ENCODE measurements at places on chromosomes 3 and 15.

- DNase-seq = no peak
These were observed 219.3 kb upstream of the PRICKLE2 start for GRCh38 chr3:64444490-64445108.

- DNase-seq = no peak
These were observed 16.5 kb downstream of the EMC3 start for GRCh38 chr3:9970020-9970652.

- DNase-seq = no peak
These were observed 39.6 kb upstream of the SFMBT1 start for GRCh38 chr3:53085476-53085875.

- no peak for DNase-seq
These were observed 396.4 kb downstream of the SHQ1 start for GRCh38 chr3:72451841-72452240.

- DNase-seq = no peak
These were observed 33.7 kb upstream of the TTBK2 start for GRCh38 chr15:42954291-42954690.

DNA sequence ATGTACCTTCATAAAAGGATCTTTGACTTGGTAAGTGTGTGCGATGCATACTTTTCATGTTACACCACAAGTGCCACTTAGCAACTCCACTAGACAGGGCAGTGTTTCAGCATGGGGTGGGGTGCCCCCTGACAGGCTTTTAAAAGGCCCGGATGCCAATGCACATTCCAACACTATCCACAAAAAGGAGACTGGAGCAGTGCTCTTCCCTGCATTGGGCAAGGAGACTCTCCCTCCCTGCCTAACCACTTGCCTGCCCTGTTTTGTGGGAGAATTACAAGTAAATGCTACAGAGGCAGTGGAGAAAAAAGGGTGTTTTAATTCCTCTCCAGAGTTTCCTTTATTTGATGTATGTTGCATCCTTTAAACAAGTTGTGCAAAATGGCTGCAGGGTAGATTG lies 1.7 kb upstream of the RARB start:
- DNase-seq = no peak

DNA sequence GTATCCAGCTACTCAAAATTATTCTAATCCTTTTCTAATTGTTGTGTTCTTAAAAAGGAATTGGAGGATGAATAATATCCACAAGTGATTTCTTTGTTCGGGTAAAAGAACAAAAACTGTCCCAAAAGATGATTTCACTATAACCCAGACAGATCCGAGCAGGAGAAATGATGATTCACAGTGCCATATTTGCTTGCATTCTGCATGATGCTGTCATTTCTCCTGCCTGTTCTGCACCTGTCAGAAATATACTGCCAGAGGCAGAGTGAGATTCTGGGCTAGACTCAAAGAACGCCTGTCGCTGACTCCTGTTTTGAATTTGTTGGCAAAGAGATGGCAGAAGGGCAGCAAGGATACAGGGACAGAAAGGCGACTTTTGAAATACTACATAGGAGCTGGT lies 34.7 kb upstream of the SLC24A5 start:
- no peak for DNase-seq

DNA sequence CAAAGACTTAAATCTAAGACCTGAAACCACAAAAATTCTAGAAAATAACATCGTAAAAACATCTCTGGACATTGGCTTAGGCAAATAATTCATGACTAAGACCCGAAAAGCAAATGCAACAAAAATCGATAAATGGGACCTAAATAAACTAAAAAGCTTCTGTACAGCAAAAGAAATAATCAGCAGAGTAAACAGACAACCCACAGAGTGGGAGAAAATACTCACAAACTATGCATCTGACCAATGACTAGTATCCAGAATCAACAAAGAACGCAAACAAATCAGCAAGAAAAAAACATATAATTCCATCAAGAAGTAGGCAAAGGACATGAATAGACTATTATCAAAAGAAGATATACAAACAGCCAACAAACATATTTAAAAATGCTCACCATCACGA lies 749.4 kb downstream of the PLOD2 start:
- DNase-seq = no peak

DNA sequence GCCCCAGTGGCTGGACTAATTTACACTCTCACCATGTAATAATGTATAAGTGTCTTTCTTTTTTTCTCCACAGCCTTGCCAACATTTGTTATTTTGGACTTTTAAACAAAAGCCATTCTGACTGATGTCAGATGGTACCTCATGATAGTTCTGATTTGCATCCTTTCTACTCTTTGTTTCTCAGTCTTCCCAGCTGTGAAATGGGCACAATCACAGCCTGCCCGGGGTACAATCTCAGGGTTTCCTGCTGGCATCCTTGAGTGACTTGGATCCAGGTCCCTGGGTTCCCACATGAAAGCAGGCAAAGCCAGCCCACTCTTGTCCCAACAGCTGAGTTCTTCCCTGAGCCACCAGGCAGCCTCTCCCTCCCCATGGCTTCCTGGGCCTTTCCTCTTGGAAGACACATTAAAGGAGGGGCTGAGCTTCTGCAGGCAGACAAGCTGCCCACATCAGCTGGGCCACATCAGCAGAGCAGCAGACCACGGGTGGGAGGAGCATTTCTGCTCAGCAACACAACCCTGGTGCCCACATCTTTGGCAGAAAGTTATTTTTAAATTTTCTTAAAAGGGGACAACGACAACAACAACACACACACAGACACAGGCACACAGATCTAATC lies 82.0 kb downstream of the MYLK start:
- no peak for DNase-seq

DNA sequence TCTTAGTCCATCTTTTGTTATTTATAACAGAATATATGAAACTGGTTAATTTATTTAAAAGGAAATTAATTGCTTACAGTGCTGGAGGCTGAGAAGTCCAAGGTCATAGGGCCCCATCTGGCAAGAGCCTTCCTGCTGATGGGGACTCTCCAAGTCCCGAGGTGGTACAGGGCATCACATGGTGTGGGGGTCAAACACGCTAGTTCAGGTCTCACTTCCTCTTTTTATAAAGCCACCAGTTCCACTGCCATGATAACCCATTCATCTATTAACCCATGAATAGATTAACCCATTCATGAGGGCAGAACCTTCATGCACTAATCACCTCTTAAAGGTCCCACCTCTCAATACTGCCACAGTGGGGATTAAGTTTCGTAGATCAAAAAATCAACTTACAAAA lies 659.3 kb downstream of the NAALADL2 start:
- no peak for DNase-seq

- DNase-seq = no peak
These were observed 465.6 kb upstream of the ZNF385D start for GRCh38 chr3:22216601-22217000.

GRCh38 chr3:122890077-122890719 lies 95.3 kb downstream of the SLC49A4 start:
- no peak for DNase-seq

- DNase-seq = no peak
These were observed 51.0 kb upstream of the LPP start for GRCh38 chr3:188102861-188103547.

GRCh38 chr3:120561251-120562045 lies 34.7 kb upstream of the NDUFB4 start:
- DNase-seq = peak; percentile 59

- no peak for DNase-seq
These were observed 8.4 kb downstream of the MYO1E start for GRCh38 chr15:59364248-59364647.

GRCh38 chr3:33936921-33937525 lies 138.6 kb downstream of the PDCD6IP start:
- no peak for DNase-seq

DNA sequence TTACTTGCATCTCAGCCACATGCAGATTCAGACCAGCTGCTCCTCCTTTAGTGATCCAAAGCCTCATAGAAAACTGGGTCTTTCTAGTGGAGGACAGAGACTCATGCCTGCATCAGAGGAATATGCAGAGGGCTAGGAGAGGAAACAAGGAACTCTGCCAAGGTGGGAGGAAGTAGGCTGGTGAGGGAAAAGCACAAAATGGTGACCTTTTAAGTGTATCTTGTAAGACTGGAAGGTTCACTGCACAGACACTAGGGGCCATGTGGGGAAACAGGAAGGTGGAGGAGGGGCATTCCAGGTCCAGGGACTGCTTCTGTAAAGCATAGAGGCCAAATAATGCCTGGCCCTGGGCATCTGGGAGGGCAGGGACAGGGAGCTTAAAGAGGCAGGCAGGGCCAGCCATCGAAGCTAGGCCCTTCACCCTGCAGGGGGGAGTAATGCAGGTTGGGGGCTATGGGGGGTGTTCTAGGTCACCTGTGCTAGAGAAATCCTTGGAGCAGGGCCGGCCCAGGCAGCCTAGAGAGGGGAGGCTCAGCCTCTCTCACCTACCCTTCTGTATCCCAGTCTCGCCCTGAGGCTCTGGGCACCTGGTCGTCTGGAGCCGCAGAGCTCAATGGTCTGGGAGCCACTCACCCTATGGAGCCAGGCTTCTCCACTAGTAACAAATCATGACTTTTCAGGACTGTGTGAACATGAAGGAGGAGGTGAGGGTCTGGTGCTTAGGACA lies 117.7 kb downstream of the DNAJB8 start:
- no peak for DNase-seq

DNA sequence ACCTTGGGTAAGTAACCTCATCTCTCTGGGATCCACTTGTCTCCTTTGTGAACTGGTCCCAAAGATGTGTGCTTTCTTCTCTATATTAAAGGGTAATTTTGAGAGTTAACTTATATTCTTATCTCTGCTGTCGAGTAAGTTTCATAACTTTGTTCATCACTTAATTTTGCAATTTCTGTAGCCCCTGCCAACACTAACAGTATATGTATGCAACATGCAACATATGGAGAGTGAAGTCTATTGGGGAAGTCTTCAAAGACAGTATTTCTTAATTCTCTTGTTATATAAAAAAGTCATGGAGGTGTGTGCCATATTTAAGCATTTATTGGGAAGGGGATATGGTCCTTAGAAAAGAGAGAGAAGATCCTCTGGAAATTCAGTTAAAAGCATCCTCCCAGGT lies 85.9 kb downstream of the LRRC3B start:
- DNase-seq = no peak

GRCh38 chr3:127053979-127054378 lies 71.1 kb downstream of the PLXNA1 start:
- DNase-seq = no peak

DNA sequence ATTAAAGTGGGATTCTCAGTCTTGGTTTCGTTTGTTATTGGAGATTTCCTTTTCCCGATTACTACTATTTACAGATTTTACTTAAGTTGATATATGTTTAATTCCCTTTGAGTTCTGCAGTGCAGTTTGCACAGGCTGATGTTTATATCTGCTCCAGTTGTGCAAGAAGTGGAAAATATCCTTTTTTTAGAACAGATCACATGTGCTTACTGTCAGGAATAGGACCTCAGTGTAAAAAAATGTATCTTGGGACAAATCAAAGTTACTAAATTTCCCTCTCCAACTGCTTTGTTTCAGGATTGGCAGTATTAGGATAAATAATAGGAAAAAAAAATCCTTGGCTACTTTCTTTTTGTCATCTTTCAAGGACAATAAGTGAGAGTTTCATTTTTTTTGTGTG lies 6.9 kb downstream of the MITF start:
- DNase-seq = no peak

- DNase-seq = no peak
These were observed 291.2 kb upstream of the KCNMB2 start for GRCh38 chr3:178244733-178245709.

GRCh38 chr3:130537673-130538304 lies 20.8 kb downstream of the COL6A6 start:
- no peak for DNase-seq

DNA sequence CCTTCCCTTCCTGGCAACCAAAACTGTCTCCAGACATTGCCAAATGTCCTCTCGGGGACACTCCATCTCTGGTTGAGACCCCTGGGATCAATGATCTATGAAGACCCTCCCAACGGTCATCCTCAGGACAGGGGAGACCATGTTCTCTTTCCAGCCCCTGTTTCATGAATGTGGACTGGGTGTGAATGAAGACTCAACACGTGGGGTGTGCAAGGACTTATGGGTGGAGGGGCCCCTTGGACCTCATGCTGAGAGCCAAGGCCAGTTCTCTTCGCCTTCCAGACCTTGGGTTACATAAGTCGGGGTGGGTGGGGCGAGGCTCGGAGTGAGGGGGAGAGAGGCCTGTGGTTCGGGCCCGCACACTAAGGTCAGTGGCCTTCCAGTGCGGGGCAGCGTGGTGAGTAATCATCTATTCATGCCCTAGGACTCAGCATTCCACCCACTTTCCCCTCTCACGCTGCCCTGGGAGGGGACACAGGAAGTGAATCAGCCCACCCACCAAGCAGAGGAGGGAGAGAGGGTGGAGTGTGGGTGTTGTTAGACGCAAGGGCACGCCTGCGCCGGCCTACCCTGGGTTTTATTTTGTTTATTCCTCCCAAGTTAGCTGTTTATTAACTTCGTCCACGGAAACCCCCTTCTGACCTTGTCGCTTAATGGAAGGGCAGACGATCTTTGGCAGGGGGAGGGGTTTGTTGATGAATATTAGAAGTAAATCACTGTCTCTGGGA lies 6.7 kb downstream of the PAQR5 start:
- no peak for DNase-seq

GRCh38 chr3:155701882-155702465 lies 42.9 kb downstream of the PLCH1 start:
- DNase-seq = peak; percentile 51

DNA sequence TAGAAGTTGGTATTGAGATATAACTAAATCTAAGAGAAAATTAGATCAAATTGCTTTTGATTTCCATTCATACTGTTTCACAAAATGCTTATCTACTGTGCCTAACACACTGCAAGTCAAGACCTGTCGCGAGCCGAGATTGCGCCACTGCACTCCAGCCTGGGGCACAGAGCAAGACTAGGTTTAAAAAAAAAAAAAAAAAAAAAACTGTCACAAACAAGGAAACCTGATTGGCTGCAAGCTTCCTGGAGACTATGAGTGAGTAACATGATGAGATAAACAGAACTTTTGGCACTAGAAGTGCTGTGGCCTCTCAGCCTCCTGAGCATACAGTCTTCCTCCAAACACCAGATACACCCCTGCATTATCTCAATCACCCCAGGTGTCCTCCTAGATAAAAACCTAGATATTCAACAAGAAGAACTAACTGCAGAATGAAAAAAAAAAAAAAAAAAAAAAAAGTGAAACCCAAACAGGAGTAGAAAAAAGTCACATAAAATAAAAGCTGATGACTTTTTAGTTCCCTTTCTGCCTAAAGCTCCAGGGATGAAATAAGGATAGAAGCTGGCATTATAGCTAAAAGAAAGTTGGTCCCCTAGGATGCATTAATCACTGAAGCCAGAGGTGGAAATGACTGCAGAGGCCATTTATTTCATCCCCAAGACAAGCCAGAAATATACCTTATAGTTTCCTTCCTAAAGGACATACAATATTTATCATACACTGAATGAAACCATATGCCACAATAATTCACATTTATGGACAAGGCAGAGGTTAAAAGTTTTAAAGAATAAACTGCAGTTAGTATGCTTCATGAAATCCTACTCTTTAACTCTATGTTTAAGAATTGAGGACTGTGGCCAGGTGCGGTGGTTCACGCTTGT lies 82.4 kb downstream of the P3H2 start:
- DNase-seq = no peak

GRCh38 chr3:161026612-161027510 lies 78.3 kb downstream of the B3GALNT1 start:
- no peak for DNase-seq

All from hematopoietic multipotent progenitor cell treated with erythropoietin and hydrocortisone succinate and interleukin-3 and kit ligand, for 15 days (in vitro differentiated cells).